ENCODE measurements at places on chromosomes 13 and 19. TPM values are rescaled to one million over a fixed set of nuclear protein-coding genes. Genes with fewer than 3 reads are reported as not detected.

GRCh38 chr13:74135326-74136083 lies 1.3 kb upstream of the KLF12 start:
- no peak overlapping the region for H3K4me3 ChIP-seq
- H3K36me3 ChIP-seq: peaks cover 7% of the 10 kb centered on the region
- H3K27me3 ChIP-seq: no peaks in the 10 kb centered on the region
- no peaks in the 10 kb centered on the region for H3K4me1 ChIP-seq
- peak; percentile 44 for DNase-seq

DNA sequence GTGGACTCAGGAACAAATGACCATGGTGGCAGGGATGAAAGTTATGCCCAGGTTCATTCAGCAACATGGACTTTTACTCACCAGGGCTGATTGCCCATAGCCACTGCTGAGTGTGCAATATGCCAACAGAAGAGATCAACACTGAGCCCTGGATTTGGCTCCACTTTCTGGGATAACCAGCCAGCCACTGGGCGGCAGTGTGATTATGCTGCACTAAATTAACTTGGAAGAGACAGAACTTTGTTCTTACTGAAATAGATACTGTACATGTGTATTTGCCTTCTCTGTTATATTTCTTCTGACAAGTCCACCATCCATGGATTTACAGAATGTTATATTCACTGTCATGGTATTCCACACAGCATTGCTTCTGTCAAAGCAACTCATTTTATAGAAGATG lies 257.4 kb downstream of the TDRD3 start:
- H3K4me3 ChIP-seq: no peak overlapping the region
- no peak for DNase-seq
- H3K27me3 ChIP-seq: no peaks in the 10 kb centered on the region
- H3K4me1 ChIP-seq: no peaks in the 10 kb centered on the region
- H3K27ac ChIP-seq: no peak overlapping the region

GRCh38 chr13:27774651-27775050 lies 17.6 kb upstream of the GSX1 start:
- H3K4me1 ChIP-seq: no peaks in the 10 kb centered on the region
- DNase-seq: no peak
- no peak overlapping the region for H3K27ac ChIP-seq
- peaks cover 84% of the 10 kb centered on the region for H3K27me3 ChIP-seq

DNA sequence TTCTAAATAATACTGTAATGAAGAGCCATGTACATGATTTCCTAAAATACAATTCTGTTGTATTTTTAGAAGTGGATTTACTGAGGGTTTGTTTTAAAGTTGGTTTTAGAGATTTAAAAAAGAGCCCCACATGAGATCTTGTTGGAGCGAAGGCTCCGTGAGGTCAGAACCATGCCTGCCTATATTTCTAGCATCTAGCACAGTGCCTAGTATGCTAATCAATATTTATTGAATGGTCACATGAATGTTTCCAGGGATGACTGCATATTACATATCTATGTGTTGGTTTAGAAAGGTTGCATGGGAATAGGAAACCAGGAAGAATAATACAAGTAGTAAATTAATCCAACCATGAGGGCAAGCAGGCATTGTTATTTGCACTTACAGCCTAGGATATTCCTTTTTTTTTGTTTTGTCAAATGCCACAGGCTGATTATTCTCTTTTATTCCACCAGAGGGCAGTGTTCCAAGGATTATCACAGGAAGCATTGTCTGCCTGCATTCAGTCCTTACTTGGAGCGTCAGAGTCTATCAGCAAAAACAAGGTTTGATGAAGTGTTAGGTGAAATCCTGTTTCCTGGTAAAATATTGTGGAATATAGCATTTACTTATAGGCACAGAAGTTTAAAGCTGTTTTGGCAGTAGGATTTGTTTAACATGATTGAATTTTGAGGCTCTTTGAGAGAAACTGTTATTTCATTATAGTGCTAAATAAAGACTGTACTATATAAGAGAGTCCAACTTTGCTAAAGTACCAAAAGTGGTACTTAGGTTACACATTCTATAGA lies 46.8 kb downstream of the COG3 start:
- H3K27me3 ChIP-seq: no peaks in the 10 kb centered on the region
- H3K4me1 ChIP-seq: no peaks in the 10 kb centered on the region
- H3K4me3 ChIP-seq: no peak overlapping the region
- H3K36me3 ChIP-seq: peaks cover 18% of the 10 kb centered on the region

DNA sequence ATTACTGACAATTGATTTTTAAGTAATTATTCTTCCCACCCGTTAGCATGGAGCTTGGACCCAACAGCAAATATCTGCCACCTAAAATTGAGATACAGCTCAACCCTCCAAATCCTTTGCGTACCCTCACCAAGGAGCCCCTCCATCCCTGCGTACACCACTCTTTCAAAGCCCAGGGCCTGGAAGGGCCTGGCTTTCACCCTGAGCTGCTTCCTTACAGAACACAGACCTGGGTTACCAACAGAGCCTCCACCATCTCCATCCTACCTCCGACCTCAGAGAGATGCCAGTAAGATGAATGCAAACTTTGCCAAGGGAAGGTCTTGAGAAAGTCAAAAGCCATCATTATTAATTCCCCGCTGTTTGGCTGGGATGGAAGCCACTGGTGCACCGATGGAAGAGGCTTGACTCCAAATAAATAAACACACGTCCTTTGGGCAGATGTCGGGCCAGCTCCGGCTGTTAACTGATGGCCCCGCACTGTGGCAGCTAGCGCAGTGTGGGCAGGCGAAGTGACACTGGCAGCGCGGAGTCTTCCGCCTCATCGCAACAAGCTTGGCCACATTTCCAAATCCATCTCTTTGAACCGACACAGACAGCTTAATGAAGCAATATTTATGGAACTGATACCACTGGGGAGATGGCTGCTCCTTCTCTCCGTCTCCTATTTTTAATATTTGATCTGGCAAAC lies 150.2 kb upstream of the VSTM2B start:
- DNase-seq: no peak
- H3K4me1 ChIP-seq: no peaks in the 10 kb centered on the region
- no peak overlapping the region for H3K4me3 ChIP-seq
- no peaks in the 10 kb centered on the region for H3K36me3 ChIP-seq
- H3K27me3 ChIP-seq: peaks cover 51% of the 10 kb centered on the region
- no peak overlapping the region for H3K27ac ChIP-seq

DNA sequence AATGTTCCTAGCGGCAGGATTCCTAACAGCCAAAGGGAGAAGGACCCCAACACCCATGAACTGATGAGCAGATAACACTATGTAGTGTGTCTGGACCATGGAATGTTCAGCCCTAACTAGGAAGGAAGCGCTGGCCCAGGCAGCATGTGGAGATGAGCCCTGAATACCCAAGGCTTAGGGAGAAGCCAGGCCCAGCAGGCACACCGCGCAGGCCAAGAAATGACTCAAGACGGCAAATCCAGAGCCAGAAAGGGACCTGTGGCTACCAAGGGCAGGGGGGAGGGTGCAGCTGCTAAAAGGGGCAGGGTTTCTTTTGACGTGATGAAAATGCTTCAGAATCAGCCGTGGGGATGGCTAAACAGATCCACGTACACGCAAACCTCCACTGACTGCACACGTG lies 20.7 kb upstream of the TINCR start:
- H3K36me3 ChIP-seq: peaks cover 44% of the 10 kb centered on the region
- H3K4me3 ChIP-seq: no peak overlapping the region
- H3K27ac ChIP-seq: no peak overlapping the region
- H3K27me3 ChIP-seq: no peaks in the 10 kb centered on the region
- DNase-seq: no peak
- H3K4me1 ChIP-seq: no peaks in the 10 kb centered on the region

Gene NTN5
- total RNA-seq: 0.66 TPM

Gene APLP1
- total RNA-seq: 11.5 TPM

Gene CALR3
- total RNA-seq: not detected

Measured in Calu3 (cell line).